ENCODE measurements at places on chromosomes 16 and 17. TPM values are rescaled to one million over a fixed set of nuclear protein-coding genes. Genes with fewer than 3 reads are reported as not detected.

The UQCRC2 gene
- 201 TPM for total RNA-seq

The RFWD3 gene
- 61.2 TPM for total RNA-seq

The ARL17B gene
- total RNA-seq, result 22.9 TPM

The SNAI3 gene
- total RNA-seq, result 10.2 TPM

The ADAD2 gene
- total RNA-seq, result not detected

The PLCD3 gene
- total RNA-seq, result 5.0 TPM

The BAIAP3 gene
- total RNA-seq, result 11.8 TPM

The CCL4L2 gene
- total RNA-seq, result 0.62 TPM

The TXNL4B gene
- total RNA-seq, result 11.3 TPM

The AGRP gene
- not detected for total RNA-seq

The C16orf54 gene
- 259 TPM for total RNA-seq

The HSD11B2 gene
- total RNA-seq, result not detected

The UBE2O gene
- 29.1 TPM for total RNA-seq

The TNK1 gene
- total RNA-seq, result 4.8 TPM

The CCT6B gene
- 5.1 TPM for total RNA-seq

The ENPP7 gene
- total RNA-seq, result not detected

The CRHR1 gene
- total RNA-seq, result not detected

The GID4 gene
- 6.7 TPM for total RNA-seq
